ENCODE measurements at places on chromosomes 3 and 15.

DNA sequence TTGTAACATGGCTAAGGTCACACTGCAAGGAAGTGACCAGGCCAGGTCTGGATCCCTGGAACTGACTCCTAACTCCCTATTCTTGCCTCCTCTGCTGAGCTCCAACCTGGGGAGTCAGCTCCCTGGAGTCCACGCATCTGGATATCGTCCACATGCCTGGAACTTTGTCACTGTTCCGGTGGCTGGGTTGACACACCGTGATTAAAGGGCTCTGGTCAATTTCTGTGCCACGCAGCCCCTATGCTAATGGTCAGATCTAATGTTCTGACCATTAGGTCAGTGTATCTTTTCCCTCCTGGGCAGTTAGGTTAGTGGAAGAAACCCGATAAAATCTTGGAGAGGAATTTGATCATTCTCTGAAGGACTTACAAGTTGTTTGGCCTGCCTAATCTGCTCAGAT is 1.6 kb upstream of the TPM1 start:
- no peak for DNase-seq

DNA sequence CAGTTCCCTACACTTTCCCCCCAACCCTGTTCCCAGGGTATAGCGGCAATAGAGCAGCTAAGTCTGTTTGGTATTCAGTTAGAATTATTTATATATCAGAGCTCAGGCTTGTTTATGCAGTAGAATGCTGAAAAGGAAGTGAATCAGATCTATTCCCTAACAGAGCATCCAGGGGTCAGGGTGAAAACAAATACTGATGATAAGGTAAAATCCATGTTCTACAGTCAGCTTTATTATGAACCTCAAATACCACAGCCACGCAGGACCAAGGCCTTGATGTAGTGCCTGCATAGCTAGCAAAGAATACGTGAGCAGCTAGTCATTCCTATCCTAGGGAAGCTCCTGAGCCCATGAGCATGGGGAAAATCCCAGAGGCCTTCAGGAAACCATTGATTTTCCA is 229.7 kb upstream of the ICE2 start:
- no peak for DNase-seq

GRCh38 chr3:97927704-97928103 is 44.5 kb downstream of the RIOX2 start:
- no peak for DNase-seq

- no peak for DNase-seq
Observed at GRCh38 chr3:67031986-67032385, 33.9 kb downstream of the KBTBD8 start.

DNA sequence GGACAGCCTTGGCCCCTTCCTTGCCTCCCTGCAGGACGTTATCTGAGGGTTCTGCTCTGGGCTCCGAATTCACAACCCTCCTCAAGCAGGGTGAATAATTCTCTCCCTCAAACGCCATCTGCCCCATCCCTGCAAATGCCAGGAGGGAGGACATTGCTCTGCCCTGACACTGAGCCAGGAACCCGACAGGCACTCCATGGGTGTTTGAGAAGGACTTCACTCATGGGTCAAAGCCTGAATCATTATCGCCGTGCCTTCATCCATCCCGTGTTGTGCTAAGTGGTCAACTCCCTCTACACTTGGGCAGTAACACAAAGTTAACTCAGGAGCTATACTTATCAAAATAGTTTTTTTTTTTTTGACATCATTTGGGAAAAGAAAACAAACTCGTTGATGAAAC is 261.8 kb upstream of the IGF1R start:
- DNase-seq, result no peak

DNA sequence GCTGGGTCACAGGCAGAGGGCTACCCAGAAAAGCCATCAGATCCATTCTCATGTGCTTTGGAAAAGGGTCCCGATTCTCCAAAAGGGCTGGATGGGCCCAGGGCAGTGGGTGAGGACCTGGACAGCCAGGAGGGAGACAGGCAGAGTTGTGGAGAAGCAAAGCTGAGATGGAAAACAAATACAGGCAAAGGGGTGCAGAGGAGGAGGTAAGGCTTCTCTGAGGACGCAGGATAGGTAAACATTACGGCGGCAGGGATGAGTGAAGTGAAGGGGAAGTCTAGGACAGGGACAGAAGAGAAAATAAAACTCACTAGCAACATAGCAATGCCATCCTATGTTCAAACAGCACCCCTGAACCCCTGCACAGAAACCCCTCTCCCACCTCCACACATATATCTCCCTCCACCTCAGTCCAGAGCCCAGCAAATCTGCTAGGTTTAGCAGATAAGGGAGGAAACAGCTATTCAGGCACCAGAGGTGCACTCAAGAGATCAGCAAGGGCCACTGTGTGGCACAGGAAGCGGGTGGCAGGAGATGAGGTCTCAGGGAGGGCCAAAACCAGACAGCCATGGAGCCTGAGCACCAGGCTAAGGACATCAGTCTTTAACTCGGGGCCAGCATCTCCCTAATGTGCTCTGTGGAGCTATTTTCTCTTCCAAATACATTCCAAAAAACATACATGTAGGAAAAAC is 51.3 kb downstream of the HOMER2 start:
- no peak for DNase-seq
